ENCODE measurements at places on chromosomes 3 and 15.

DNA sequence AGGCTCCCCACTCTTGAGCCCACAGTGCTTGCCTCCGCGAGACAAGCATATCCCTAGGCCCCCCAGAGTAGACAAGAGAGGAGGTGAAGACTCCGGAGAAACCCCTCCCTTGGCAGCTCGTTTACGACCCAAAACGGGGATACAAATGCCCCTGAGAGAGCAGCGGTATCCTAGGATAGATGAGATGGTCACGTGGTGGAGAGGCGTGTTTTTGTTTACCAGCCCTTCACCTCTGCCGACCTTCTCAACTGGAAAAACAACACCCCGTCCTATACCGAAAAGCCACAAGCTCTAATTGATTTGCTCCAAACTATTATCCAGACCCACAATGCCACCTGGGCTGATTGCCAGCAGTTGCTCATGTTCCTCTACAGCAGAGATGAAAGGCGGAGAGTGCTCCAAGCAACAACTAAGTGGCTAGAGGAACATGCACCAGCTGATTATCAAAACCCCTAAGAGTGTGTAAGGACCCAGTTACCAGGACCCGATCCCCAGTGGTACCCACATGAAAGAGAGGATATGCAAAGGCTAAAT is 99.5 kb upstream of the OSBPL11 start:
- no peak for DNase-seq

DNA sequence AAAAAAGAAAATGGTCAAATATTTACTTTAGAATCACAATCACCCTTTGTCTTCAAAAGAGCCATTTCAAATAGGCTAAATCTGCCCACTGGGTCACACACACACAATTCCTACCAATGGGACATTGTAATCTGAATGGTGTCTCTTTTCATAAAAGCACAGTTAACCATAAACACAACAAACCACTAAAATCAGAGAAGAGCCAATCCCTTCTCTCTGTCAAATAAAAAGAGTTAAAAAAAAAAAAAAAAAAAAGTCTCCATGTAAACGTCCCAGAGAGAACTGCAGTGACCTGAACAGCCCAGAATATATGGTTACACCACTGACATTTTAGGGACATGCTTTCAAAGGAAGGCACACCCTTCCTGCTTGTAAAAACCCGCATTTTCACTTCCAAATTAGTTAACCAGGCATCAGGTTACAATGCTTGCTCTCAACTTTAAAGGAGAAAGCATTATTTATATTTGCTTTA is 63.7 kb downstream of the PRICKLE2 start:
- no peak for DNase-seq

GRCh38 chr3:37387462-37387861 is 213.1 kb upstream of the LRRFIP2 start:
- DNase-seq, result no peak

DNA sequence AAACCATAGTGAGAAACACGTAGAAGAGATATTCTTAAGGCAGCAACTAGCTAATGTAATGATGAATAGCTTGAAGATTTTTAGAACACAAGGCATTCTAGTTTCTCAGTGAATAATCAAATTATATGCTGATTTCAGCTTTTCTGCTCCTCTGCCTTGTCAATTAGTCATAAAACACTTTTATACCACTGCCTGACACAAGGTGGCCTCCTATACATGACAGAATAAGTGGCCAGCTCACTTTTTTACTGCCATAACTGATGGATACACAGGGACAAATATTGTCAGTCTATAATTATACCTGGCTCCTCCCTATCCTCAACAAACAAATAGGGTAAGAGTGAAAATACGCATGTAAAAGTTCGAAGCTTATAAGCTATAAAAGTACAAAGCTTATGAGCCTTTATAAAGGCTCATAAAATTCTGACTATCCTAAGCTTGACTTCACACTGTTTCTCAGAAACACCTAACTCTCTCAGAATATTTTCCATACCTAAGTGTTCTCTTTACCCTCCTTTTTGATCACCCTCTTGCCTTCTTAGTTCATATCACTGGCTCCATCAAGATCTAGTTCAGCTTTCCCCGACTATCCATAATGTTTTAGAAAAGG is 81.6 kb downstream of the HERC1 start:
- DNase-seq, result no peak

DNA sequence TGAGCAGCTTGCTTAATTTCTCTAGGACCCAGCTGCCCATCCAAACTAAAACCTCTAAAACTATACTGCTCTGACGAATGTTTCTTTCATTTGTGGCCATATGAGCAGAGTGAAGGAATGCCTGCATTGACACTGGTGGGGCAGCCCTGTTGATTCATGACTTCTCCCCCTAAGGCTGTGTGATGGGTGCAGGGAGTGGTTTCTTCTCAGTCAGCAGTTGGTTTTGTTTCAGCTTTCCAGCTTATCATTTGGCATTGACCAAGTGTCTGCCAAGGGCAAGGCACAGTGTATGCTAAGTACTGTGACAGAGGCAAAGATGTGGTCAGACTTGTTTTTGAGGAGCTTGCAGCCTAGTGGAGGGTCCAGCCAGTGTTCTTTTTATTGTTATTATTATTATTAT is 4.7 kb downstream of the ABHD6 start:
- DNase-seq, result no peak

GRCh38 chr15:65887565-65887964 is 18.3 kb downstream of the RAB11A start:
- no peak for DNase-seq

GRCh38 chr3:115286529-115287197 is 139.6 kb upstream of the ZBTB20 start:
- no peak for DNase-seq

DNA sequence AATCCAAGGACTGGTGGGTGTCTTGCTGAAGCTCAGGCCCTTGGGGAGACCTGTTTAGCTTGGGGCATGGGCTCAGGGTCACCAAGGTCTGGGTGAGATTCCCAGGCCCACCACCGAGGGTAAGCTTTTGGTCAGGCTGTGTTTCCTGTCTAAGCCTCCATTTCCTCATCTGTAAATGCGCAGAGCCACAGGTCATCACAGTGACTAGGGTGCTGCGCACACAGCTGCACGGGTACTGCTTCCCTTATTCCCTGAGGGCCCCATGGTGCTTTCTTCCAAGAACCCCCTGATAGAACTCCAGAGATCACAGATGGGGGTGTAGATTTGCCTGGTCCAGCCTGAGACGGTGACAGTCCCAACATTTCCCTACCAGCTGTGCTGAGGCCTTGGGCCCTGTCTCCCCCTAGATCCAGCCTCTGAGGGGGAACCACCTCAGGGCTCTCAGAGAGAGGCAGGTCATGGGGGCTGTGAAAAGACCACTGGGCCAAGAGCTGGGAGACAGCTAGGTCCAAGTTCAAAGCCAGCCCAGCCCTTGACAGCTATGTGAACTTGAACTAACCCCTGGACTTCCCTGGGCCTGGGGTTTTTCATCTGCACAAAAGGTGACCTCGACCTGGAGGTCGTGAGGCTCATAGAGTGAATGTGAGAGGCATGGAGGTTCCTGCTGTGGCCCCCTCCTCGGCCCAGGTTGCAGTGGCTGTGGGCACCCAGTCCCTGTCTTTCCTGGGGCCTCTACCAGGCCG is 60.7 kb downstream of the SEMA3G start:
- DNase-seq, result no peak
